ENCODE measurements at places on chromosomes 3 and 15. TPM values are rescaled to one million over a fixed set of nuclear protein-coding genes. Genes with fewer than 3 reads are reported as not detected.

NANOGP8 gene
- not detected for total RNA-seq

PLAAT1 gene
- 7.3 TPM for total RNA-seq

GRCh38 chr3:171654809-171655208 is 155.5 kb downstream of the PLD1 start:
- H3K27me3 ChIP-seq: no peaks in the 10 kb centered on the region
- H3K4me3 ChIP-seq: no peak overlapping the region
- no peaks in the 10 kb centered on the region for H3K4me1 ChIP-seq

CLSTN2 gene
- total RNA-seq: 0.07 TPM

GRCh38 chr15:59611276-59612260 is at the start of gene GCNT3:
GCNT3 (plus strand) TSS chr15:59611783; CDS start chr15:59618239, 6,456 bp downstream.
- peak; percentile 65 for DNase-seq
- peaks cover 22% of the 10 kb centered on the region for H3K36me3 ChIP-seq
- peak within 1 kb of the TSS; percentile 60 for H3K4me3 ChIP-seq
- H3K27me3 ChIP-seq: peaks cover 7% of the 10 kb centered on the region
- peak within 1 kb of the TSS; percentile 98 for H3K27ac ChIP-seq

DNA sequence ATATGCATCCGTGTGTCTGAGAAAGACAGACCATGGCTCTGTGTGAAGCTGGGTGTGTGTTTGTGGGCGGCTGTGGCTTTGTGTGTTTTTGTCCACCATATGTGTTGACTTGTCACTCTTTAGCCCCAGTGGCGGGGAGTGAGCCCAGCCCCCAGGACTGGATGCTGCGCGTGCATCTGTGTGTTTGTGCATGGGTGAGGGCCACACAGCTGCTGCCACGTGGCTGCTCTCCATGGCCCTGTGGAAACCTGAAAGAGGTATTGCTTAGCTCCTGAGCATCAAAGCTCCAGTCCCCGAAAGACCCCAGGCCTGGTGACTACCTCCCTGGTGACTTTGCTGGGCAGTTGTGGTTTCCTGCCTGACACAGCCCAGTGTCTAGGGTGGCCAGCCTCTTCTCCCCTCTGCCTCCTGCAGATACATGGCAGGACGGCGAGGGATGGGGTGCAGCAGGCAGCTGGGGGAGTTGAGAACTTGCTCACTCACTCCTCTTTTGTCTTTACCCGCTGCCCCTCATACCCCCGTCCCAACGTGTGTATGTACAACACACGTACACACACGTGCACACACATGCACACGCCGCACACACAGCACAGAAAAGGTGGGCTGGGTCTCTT is 6.5 kb downstream of the EPHB3 start:
- H3K4me3 ChIP-seq: peak overlapping the region; percentile 67
- no peak overlapping the region for H3K27ac ChIP-seq
- DNase-seq: no peak

DNA sequence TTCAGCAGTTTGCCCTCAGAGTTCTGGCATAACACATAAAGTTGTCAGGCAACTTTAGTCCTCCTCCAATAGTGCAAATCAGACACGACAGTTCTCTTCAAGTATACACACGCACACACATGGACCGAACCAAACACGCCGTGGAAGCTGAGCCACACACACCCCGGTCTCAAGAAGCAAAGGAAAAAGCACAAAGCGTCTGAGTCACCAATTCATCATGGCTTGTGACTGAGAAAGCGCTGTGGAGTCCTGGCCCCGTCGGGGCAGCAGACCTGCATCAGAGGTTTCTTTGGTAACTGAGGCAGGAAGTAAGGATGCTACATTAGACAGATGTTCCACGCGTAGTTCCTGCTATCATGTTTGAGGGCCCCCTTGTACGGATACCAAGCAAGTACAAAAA is 85.7 kb downstream of the VGLL4 start:
- DNase-seq: no peak
- no peaks in the 10 kb centered on the region for H3K4me1 ChIP-seq
- no peaks in the 10 kb centered on the region for H3K27me3 ChIP-seq
- peaks cover 44% of the 10 kb centered on the region for H3K36me3 ChIP-seq
- H3K27ac ChIP-seq: no peak overlapping the region

- H3K4me3 ChIP-seq: no peak overlapping the region
- no peak for DNase-seq
- H3K27ac ChIP-seq: no peak overlapping the region
- peaks cover 7% of the 10 kb centered on the region for H3K4me1 ChIP-seq
- H3K36me3 ChIP-seq: no peaks in the 10 kb centered on the region
These were observed 790 bp downstream of the DAZL start for GRCh38 chr3:16604433-16604832.

IGSF11 gene
- total RNA-seq: 0.56 TPM

GRCh38 chr3:184336547-184337398 is 627 bp upstream of the FAM131A start:
- peaks cover 56% of the 10 kb centered on the region for H3K4me1 ChIP-seq
- H3K27ac ChIP-seq: peak overlapping the region; percentile 43
- H3K4me3 ChIP-seq: peak overlapping the region; percentile 86
- peaks cover 69% of the 10 kb centered on the region for H3K36me3 ChIP-seq

GRCh38 chr3:14376348-14377043 is 25.9 kb upstream of the SLC6A6 start:
- no peak for DNase-seq
- H3K27ac ChIP-seq: no peak overlapping the region
- H3K36me3 ChIP-seq: peaks cover 6% of the 10 kb centered on the region
- H3K27me3 ChIP-seq: peaks cover 4% of the 10 kb centered on the region
- peaks cover 24% of the 10 kb centered on the region for H3K4me1 ChIP-seq

CHRNA5 gene
- total RNA-seq: 34.9 TPM

FGF12 gene
- total RNA-seq: 15.7 TPM

- DNase-seq: no peak
- peaks cover 7% of the 10 kb centered on the region for H3K36me3 ChIP-seq
- no peaks in the 10 kb centered on the region for H3K4me1 ChIP-seq
- H3K27me3 ChIP-seq: no peaks in the 10 kb centered on the region
- H3K27ac ChIP-seq: no peak overlapping the region
- H3K4me3 ChIP-seq: no peak overlapping the region
These were observed 16.3 kb upstream of the SMCO1 start for GRCh38 chr3:196531418-196531817.

GRCh38 chr3:188721990-188722389 is 449.8 kb upstream of the TPRG1 start:
- no peak overlapping the region for H3K4me3 ChIP-seq
- H3K36me3 ChIP-seq: no peaks in the 10 kb centered on the region
- no peak for DNase-seq
- H3K4me1 ChIP-seq: no peaks in the 10 kb centered on the region

GRCh38 chr3:46971742-46972141 is 4.8 kb downstream of the CCDC12 start:
- H3K36me3 ChIP-seq: peaks cover 52% of the 10 kb centered on the region
- no peak overlapping the region for H3K27ac ChIP-seq
- H3K4me3 ChIP-seq: peak overlapping the region; percentile 29
- peaks cover 68% of the 10 kb centered on the region for H3K4me1 ChIP-seq
- H3K27me3 ChIP-seq: no peaks in the 10 kb centered on the region

DNA sequence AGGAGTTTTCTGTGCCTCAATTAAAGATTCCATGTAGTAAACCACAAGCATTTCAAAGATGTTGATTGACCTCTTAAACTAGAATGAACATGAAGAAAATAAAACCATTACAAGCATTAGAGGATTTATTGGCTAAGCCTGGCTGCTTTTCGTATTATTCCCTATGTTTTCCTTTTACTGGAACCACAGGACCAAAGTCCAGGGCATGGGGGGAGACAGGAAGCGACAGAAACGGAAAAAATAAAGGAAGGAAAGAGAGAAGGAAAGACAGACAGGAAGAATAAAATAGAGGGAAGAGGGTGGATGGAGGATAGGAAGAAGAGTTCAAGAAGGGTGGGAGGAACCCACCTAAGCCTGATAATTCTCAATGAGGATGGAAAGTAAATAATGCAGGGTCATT is 169.9 kb downstream of the SHQ1 start:
- H3K4me1 ChIP-seq: peaks cover 18% of the 10 kb centered on the region
- no peak for DNase-seq
- H3K27me3 ChIP-seq: peaks cover 12% of the 10 kb centered on the region
- H3K4me3 ChIP-seq: no peak overlapping the region
- H3K27ac ChIP-seq: no peak overlapping the region

TEX55 gene
- total RNA-seq: not detected

All from Calu3 (cell line).